ENCODE measurements at places on chromosomes 1 and 21.

GRCh38 chr1:29179641-29180184, 2.0 kb downstream of the SRSF4 start:
- peak; percentile 23 for DNase-seq

GRCh38 chr1:194069168-194069830, 882.9 kb upstream of the B3GALT2 start:
- DNase-seq = no peak

- DNase-seq = no peak
Measured at GRCh38 chr1:20344738-20345137, 54.1 kb downstream of the VWA5B1 start.

- no peak for DNase-seq
Measured at GRCh38 chr1:30692948-30693301, 30.5 kb downstream of the MATN1 start.

- no peak for DNase-seq
Measured at GRCh38 chr1:17648457-17649145, 106.5 kb upstream of the ACTL8 start.

DNA sequence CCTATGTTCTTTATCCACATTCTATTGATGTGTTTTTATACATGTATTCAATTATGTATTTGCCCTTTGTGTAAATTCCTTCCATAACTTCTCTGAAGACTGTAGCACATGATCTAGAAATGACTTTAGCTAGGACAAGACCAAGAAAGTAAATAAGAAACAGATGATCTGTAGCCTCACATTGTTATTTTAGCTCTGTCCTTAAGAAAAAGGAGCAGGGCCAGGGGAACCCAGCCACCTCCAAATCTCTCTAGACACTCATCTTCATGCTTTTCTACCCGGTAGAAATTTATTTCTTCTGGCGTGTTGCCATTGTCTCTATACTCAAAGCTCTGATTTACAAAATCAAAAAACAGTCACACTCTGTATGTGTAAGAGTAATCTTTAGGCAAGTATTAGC, 27.1 kb downstream of the CDC7 start:
- no peak for DNase-seq

- no peak for DNase-seq
Measured at GRCh38 chr1:59552007-59552406, 255.1 kb downstream of the FGGY start.

- DNase-seq = no peak
Measured at GRCh38 chr1:69919129-69919921, 286.1 kb downstream of the LRRC40 start.

- no peak for DNase-seq
Measured at GRCh38 chr1:203720242-203720641, 44.7 kb upstream of the LAX1 start.

DNA sequence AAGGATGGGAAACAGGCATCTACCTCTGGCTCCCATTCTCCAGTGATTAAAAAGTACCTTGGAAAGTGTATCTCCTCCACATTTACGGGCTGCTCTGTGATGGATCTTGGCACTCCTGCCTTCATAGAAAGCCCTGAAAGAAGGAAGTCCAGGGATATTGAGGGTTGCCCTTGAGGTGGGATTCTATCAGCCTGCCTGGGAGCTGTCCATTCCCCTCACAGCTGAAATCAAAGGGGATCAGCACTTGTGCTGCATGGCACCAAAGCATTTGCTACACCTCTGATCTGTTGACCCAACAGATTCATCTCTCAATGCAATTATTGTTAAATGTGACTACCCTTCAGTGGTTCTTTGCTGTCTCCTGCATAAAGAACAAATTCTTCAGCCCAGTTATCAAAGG, 442.0 kb upstream of the RUNX1 start:
- DNase-seq = no peak

DNA sequence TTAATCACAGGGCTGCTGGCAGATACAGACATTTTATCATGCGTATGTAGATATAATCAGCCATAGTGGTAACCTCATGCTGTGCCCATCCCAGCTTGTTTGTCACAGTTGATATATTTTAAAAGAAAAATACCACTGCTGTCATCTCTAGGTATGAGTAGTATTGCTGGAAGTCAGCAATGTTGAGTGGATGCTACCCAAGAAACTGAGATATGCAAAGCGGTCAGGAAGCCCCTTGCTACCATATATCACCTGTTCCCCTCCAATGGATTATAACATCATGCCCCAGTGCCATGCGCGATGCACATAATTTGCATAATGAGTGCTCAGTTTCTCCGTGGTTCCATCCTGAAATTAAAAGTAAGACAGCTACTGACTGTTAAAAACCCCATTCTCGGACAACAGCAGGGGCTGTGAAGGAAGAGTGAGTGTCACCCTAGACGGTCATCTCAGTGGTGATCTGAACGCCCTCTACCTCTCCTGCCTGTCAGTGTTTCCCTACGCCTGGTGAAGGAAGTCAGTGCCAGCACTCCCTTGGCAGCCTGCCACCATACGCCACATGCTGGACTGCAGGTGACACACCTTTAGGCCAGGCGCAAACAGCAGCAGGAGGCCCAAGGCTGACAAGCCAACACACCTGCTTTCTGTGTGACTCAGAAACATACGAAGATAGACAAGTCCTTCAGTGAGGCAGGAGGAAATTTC, 2.7 kb downstream of the IL10RB start:
- peak; percentile 77 for DNase-seq

DNA sequence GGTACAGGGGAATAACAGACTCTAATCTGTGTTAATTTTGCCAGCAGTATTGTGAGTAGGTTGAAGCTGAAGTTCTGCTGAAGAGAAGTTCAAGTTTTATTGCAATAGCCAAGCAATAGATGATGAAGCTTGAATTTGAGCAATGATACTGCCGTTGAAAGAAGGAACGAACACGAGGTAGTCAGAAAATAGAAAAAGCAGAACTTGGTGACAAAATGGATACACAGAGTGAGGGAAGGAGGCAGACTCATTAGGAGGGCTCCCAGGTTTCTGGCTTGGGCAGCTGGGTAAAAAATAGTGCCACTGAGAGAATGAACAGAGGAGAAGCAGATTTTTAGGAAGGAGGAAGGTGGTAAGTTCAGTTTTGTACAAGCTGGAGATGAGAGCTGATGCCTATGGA, 22.3 kb upstream of the AGO1 start:
- no peak for DNase-seq

Measured in NAMALWA (cell line).